ENCODE measurements at places on chromosomes 6 and 20.
A peak's percentile ranks its signal among the peaks of the same experiment; 100 is the strongest.

GRCh38 chr6:148528292-148528691 is 185.7 kb downstream of the SASH1 start:
- no peak for DNase-seq

DNA sequence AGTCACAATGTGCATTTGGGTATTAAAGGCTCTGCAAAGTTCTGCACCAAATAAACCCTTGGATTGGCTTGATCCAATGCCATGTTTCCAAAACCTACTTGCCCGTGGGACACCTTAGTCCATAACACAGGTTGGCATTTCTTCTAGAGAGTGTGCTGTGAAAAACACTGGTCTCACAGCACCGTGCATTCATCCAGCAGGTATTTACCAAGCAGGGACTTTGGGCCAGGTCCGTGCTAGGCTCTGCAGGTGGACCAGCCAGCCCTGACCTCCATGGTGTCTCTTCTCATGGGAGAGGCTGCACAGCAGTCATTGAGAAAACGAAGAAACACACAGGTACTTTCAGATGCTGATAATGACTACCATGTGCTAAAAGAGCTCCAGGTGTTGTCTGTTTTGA is 112.6 kb downstream of the CDH26 start:
- no peak for DNase-seq

DNA sequence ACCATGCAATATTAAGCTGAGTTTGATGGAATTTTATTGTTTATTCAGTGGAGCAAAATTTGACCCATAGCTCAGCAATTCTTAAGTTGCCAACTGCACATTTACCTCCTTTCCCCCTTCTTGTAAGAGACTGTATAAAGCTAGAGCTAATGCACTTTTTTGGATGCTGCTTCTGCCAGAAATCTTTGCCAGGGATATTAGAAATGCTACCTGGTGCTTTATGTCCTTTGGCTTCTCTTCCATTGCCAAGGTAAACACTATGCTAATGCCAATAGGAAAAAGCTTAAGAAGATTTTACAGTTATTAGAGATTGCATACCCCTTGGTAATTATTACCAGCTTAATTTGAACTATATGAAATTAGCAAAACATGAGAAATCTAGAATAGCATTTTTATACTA is 79.0 kb upstream of the OGFRL1 start:
- no peak for DNase-seq

- DNase-seq = peak; percentile 94
Observed at GRCh38 chr6:110876170-110876773, 1.7 kb downstream of the AMD1 start.

DNA sequence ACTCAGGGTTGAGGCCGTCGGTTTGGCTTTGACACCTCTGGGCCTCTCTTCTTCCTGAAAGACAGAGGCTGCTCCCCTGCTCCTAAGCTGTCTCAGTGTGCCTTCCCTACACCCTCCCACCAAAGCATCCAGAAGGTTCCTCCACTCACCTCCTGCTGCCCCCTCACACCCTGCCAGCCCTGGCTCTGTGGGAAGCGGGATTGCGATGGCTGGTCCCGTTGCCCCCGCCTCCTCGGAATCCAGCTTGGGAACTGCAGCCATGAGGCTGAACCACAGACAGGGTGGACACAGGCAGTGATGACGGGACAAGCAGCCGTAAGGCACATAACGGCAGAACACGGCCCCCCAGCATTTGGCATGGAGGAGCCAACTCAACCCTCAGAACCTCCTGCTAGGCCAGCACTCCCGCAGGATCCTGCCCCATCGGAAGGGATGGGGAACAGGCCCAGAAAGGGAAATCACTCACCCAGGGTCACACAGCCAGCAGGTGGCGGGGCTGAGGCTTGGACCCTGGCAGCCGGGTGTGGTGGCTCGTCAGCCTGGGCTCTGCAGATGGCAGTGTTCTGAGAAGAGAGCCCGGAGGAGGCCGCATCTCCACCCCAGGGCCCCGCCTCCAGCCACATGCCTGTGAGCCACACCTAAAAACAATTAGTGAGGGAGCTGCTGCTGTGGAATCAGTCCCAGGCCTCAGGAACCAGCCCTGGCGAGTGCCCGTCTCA is 139.6 kb downstream of the PHACTR3 start:
- no peak for DNase-seq
